ENCODE measurements at places on chromosomes 2 and 18.

GRCh38 chr2:230889911-230890601 lies 25.3 kb downstream of the ITM2C start:
- DNase-seq, result no peak

- no peak for DNase-seq
Measured at GRCh38 chr2:215579809-215580208, 143.9 kb upstream of the FN1 start.

- no peak for DNase-seq
Measured at GRCh38 chr2:33442528-33443079, 33.8 kb upstream of the RASGRP3 start.

GRCh38 chr18:9563331-9563730 lies 51.0 kb downstream of the PPP4R1 start:
- DNase-seq, result no peak

GRCh38 chr2:96501886-96502810 lies 3.0 kb downstream of the NEURL3 start:
- DNase-seq, result no peak

DNA sequence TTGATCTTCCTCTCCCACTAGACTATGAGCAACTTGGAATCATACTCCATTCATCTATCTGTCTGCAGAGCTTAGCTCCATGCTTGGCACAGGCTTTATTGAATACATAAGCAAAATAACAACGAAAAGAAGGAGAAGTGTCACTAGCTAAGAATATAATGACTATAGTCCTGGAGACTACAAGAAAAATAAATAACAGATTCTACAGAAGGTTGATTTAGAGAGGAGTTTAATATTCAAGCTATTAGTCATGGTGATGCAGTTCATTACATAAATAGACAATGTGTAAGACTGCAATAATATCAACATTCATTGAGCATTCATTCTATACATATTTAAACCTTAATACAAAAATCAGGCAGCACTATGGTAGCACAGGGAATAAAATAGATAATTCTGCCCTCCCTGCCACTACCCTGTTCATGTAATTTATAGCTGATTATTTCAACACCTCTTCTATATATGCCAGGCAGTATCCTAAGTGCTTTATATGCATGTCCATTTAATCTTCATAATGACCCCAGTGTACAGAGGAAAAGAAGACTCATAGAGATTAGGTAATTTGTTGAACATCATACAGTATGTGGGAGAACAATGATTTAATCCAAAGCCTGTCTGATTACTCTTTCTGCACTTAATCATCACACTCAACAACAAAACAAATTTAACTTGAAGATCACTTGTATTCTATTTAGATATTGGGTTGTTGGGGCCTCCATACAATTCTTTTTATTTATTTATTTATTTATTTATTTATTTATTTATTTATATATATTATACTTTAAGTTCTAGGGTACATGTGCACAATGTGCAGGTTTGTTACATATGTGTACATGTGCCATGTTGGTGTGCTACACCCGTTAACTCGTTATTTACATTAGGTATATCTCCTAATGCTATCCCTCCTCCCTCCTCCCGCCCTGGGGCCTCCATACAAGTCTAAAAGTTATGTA lies 165.3 kb downstream of the RNF152 start:
- no peak for DNase-seq
